Activated naive CD4-positive, alpha-beta T cell treated with anti-CD3 and anti-CD28 coated beads, Interleukin-2, amount 50 U/mL, for 72 hours (primary cell): ENCODE measurements at places on chromosomes 2 and 18. TPM values are rescaled to one million over a fixed set of nuclear protein-coding genes. Genes with fewer than 3 reads are reported as not detected.

CTNNA2 gene
- not detected for total RNA-seq

STRADB gene
- 21.2 TPM for total RNA-seq

XPO1 gene
- 300 TPM for total RNA-seq

SLC14A1 gene
- total RNA-seq, result 0.14 TPM

LIMS3 gene
- total RNA-seq, result 1.1 TPM

TSN gene
- total RNA-seq, result 63.9 TPM

GNLY gene
- 24.0 TPM for total RNA-seq

AKAIN1 gene
- total RNA-seq, result not detected

TRMT61B gene
- 12.2 TPM for total RNA-seq

SULT1C4 gene
- total RNA-seq, result not detected

THUMPD2 gene
- 12.8 TPM for total RNA-seq

SERPINB12 gene
- not detected for total RNA-seq

PSMA8 gene
- total RNA-seq, result 0.73 TPM

TYMS gene
- 378 TPM for total RNA-seq

LRRTM1 gene
- not detected for total RNA-seq

LBX2 gene
- total RNA-seq, result 0.39 TPM

PCARE gene
- total RNA-seq, result not detected

ABCG8 gene
- not detected for total RNA-seq

GALR1 gene
- not detected for total RNA-seq

PSD4 gene
- 137 TPM for total RNA-seq

CROCC2 gene
- total RNA-seq, result not detected
